ENCODE measurements at places on chromosomes 13 and 19.

DNA sequence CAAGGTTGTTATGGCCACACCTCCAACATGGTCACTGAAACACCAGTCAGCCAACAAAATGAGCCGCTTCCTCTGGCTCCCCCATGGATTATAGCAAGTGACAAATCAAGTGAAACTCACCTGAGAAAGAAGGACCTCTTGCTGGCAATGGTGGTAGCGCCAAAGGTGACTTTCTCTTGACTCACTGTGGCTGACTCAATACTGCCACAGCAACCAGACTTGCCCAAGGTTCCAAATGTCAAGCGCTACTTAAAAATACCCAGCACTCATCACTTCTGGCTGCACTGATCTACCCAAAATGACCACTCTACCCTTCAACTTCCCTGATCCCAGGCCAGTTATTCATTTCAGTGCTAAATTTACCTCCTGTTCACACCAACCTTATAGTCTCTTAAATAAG is 495.5 kb downstream of the FOXO1 start:
- DNase-seq: no peak

DNA sequence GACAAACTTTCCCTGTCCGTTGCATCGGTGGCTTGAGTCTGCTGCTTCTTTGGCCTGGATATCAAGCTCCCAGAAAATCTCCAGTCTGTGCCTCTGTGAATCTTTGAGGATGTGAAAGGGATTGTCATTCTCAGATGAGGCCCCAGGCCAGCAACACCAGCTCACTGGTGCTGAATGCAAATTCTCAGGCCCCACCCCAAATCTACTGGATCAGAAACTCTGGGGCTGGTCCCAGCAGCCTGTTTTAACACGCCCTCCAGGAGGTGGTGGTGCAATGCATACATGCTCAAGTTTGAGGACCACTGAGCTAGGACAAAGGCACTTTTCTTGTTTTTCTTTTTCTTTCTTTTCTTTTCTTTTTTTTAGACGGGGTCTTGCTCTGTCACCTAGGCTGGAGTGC is 23.6 kb downstream of the TNFSF11 start:
- no peak for DNase-seq

DNA sequence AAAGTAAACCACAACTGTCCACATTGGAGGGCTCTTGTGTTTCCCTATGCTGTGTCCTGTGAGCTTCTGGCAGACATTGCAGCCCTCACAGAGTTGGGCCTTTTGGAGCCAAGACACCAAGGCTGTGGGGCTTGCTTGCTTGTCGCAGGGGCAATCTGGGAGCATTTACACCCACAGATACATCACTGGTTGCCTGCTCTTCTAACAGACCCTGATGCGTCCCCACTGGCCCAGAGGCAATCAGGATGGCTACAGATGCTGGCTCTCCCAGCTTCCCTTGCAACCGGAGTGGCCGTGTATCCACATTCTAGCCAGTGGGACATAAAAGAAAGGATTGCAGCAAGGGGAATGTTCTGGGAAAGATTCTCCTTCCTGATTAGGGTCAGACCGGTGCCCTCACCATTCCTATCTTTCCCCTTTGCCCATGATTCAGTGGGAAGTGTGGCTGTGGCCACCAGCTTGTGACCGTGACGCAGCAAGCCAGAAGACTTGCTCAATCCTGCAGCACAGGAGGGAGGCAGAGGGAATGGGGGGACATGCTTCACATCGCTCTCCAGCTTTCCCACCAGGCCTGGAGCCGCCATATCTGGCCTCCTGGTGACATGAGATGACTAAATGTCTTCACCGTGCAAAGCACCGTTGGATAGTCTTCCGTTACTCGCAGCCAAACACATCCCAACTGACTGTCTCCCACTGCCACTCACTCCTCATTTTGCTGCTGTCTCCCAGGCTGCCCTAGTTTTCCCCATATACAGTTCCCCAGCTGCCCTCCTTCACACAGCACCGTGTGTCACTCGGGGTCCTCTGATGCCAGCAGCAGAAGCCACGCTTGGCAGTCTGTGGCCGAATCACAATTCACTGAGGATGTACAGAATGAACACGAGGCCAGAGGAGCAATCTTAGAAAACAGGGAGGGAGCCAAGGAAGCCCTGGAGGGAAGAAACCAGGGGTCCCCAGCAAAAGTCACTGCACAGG is 151.0 kb downstream of the DPF1 start:
- DNase-seq: no peak

DNA sequence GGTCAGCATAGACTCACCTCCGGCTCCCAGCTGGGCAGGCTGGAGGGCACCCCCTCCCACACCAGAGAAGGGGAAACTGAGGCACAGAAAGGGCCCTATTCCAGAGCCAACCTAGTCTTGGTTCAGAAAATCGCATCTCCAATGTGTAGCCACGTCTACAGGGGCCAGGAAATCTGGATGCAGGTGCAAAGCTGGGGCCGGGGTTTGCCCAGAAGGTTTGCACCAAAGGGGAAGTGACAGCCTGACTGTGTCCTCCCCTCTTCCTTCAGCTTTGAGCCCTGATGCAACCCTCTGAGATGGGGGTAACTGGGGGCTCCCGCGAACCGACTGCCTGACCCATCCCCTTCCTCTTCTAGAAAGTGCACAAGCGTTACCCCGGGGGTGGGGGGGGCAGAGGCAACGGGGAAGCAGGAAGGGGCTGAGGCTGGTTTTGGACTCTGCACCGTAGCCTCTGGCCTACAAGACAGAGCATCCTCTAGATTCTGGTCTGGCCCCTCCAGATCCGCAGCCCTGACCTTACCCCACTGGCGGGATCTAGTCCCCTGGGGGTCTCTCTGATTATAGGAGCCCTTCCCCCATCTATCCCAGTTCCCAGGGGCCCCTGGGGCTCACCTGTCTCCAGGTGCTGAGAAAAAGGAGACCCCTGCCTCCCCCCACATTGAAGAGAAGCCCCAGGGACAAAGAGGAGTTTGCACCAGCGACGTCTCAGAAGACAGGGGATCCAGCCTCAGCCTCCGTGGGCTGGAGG is 1.1 kb upstream of the ONECUT3 start:
- no peak for DNase-seq

DNA sequence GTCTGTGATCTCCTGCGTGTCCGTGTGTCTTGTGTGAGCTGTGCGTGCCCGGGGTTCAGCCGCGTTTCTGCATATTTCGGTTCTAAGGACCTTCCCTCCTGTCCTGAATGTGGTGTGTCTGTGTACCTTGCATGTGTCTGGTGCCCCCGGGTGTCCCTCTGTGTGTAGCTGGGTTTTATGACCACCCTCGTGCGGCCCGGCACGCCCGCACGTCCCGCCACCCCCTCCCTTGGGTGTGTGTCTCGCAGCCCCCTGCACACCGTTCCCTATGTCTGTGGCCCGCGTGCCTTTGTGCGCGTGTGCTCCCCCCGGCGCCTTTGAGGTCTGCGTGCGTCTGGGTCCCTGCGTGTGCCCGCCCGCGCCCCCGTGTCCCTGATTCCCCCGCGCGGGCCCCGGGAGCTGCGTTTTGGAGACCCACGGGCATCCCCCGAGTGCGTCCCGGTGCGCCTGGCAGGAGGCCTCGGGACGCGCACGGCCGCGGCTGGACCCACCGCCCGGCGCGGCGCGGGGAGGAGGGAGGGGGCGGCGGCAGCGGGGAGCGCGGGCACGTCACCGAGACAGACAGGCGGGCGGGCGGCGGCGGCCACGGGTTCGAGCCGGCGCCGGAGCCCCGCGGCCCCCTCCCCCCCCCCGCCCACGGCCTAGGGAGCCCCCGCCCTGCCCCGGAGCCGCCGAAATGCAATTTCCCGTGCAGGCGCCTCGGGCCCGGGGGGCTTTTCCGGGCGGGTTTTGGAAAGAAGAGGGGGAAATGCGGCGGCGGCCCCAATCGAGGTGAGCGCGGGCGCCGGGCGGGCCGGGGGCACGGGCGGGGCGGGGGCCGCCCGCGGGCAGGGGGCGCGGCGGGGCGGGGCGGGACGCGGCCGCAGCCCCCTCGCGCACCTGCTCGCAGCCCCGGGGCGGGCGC is 12.0 kb upstream of the NANOS3 start:
- DNase-seq: no peak

DNA sequence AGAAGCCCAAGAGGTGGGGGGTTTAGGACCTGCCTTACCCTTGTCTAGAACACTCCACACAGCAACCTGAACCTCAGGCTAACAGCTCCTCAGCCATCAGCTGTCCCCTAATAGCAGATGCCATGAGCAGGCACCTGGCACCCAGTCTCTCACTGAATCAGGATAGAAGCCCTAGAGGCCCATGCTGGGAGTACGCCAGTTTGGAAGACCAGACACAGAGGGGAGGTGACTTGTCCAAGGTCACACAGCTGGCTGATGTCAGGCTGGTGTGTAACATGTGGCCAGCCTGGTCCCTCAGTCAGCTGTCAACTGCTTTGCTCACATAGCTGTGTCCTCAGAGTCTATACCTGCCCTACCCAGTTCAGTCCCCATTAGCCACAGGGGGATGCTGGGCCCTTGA is 12.8 kb upstream of the SAMD1 start:
- no peak for DNase-seq

DNA sequence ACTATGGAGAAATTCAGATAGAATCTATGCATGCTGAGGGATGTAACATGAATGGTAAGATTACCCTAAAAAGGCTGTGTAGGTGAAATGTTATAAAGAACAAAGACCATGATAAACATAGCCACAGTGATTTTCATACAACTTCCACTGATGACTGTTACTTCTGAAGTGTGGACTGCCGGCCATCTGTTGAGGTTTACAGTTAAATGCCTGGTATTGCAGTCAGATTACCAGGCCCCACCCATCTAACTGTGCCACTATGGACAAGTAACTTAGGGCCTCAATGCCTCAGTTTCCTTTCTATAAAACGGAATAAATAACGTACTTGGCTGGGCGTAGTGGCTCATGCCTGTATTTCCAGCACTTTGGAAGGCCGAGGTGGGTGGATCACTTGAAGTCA is 395.6 kb downstream of the KLF12 start:
- DNase-seq: no peak

GRCh38 chr19:15213715-15214381 is 13.1 kb upstream of the NOTCH3 start:
- no peak for DNase-seq

DNA sequence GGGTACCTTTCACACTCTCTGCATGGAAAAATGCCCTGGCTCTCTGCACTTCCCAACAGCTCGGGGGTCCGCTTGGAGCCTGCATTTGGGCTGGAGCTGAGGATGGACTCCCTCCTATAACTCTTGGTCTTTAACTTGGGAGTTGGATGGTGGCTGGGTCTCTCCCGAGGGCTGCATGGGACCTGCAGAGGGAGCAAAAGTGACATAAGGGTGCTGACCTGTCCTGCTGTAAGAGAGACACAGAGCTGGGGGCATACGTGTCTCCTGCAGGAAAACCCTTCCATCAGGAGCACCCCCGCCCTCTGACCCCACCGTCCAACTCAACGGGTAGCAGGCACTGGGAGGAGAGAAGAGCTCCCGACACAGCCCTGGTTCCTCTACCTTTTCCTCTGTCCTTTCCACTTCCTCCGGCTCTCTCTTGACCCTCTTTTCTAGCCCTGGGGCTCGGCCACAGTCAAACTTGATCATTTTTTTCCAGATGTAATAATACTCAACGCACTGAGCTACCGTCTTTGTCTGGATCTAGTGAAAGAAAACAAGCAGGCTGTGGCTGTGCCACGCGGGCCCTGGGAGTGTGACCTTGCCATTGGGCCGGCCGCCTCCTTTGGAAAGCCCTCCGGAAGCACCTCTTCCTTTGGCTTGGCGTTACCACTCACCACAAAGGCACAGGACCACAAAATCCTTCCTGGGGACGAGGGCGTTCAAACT is 6.8 kb upstream of the NAPA start:
- no peak for DNase-seq

DNA sequence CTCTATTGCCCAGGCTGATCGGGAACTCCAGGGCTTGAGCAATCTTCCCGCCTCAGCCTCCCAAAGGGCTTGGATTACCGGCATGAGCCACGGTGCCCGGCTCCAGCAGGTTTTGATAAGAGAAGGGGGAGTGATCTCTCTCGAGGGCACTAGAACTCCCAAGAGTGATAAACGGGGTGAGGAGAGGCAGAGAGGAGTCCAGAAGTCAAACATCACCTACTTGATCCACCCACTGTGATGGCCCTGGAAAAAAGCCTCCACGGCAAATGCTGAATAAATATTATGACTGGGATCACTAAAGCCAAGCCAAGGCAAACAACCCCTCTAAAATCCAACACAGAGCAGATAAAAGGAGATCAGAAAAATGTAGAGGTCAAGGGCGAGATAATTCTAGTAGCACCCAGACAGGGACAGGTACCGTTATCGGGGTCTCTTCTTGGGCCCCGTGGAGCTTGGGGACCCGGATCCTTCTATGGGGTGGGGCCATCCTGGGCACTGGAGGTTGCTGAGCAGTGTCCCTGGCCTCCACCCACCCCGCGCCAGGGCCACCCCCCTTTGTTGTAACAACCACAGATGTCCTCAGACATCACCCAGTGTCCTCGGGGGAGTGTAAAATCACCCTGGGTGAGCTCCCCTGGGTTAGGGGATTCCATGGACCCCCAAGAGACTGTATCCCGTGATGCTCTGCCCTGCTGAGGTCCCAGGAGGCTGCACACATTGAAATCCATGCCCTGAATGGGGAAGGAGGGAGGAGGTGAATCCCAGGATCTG is 3.7 kb upstream of the CREB3L3 start:
- no peak for DNase-seq

DNA sequence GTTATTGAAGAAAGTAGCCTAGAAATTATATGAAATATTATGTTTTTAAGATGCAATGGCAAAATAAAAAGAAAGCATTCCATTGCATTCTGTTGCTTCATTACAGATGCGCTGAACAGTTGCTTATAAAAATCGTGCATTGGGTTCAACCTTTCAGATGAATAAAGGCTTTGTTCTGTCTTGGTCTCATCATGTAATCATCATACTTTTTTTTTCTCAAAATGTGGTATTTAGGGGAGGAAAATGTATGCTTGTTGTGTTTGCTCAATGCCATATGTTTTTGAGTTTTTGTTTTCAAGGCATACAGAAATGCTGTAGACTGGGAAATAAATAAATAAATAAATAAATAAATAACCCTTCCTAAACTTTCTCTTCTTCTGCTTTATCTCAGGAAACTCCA is 1.1 kb upstream of the MBNL2 start:
- DNase-seq: no peak

GRCh38 chr13:93843082-93843481 is 616.5 kb downstream of the GPC6 start:
- DNase-seq: no peak

DNA sequence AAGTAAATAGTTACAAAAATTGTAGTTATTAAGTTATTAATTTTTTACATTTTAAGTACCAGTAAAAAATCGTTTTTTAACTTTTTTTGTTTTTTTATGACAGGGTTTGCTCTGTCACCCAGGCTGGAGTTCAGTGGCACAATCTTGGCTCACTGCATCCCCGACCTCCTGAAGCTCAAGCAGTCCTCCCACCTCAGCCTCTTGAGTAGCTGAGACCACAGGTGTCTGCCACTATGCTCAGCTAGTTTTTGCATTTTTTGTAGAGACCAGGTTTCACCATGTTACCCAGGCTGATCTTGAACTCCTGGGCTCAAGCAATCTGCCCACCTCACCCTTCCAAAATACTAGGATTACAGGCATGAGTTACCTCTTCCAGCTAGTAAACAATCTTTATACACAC is 477.9 kb upstream of the MIR17HG start:
- no peak for DNase-seq
